ENCODE measurements at places on chromosomes 13 and 19.
A peak's percentile ranks its signal among the peaks of the same experiment; 100 is the strongest.

DNA sequence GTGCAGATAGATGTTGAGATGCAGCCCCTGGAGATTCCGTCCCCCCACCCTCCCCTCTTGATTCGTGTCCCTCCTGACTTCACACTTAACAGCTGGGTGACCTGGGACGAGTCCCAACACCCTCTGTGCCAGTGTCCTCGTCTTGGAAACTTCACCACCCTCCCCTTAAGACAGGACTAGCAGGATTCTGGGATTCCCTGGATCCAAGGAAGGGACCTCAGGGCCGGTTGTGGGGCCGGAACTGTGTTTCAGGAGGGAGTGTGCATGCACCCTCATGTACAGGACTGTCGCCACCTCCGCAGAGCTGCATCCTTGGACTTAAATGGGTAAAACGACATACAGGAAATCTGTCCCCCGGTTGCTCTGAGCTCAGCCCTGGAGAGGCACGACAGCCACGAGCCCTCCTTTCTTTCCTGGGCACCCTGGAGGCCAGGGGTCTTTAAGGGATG lies 990 bp downstream of the MYO9B start:
- no peak for DNase-seq

DNA sequence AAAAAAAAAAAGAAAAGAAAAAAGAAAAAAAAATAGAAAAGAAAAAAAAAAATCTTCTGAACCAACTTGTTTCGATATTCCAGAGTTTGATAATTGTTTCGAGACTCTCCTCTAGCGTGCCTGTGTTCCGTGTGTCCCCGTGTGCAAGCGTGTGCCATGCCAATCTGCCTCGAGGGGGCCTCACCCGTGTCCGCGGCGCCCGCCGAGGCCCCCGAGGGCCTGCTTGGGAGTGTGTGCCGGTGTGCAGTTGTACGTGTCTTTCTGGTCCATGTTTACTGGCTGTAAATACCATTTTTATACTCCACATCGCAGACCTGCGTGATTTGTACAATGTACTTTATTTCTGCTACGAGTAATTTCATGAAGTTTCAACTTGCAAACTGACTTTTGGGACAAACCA lies 69.9 kb upstream of the NFIC start:
- DNase-seq: no peak

DNA sequence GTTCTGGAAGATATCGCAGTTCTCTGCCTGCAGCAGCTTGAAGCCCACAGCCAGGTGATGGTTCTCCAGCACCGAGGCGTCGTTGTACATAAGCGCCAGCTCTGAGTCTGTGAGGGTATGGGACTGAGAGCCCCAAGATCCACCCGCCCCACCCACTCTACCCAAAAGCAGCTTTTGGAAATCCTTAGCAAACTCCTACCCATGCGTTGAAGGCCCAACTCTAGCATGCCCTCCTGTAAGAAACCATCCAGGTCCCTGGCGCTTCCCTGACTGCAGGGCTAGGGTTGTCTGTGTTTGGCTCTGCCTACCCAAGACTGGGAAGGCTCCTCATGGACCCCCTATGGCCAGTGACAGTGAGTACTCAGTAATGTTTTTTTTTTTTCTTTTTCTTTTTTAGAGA lies 9.4 kb downstream of the PDE4C start:
- no peak for DNase-seq

- no peak for DNase-seq
These were observed 48.6 kb upstream of the SHKBP1 start for GRCh38 chr19:40528078-40528477.

- no peak for DNase-seq
These were observed 1763.3 kb upstream of the MIR17HG start for GRCh38 chr13:89584058-89584620.

- no peak for DNase-seq
These were observed 10.1 kb downstream of the NANOS3 start for GRCh38 chr19:13887018-13887436.

GRCh38 chr13:49220856-49221589 lies 885 bp downstream of the MLNR start:
- peak; percentile 22 for DNase-seq

DNA sequence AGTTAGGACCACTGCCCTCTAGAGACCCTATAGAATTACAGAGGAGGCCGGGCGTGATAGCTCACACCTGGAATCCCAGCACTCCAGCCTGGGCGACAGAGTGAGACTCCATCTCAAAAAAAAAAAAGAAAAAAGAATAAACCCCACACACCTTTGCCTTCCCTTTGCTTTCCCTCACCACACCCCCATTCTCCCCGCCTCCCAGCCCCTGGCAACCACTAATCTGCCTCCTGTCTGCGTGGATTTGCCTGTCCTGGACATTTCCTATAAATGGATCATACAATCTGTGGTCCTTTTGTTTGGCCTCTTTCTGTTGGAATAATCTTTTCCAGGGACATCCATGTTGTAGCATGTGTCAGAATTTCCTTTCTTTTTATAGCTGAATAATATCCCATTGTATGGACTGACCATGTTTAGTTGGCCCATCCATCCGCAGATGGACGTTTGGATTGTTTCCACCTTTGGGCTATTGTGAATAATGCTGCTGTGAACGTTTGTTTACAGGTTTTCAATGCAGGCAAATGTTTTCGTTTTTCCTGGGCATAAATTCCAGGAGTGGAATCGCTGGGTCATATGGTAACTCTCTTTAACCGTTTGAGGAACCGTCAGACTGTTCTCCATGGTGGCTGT lies 15.3 kb downstream of the NACC1 start:
- no peak for DNase-seq

- no peak for DNase-seq
These were observed 69.4 kb downstream of the TSC22D1 start for GRCh38 chr13:44506719-44507118.

- no peak for DNase-seq
These were observed 3.9 kb downstream of the SIAH3 start for GRCh38 chr13:45847554-45848224.

DNA sequence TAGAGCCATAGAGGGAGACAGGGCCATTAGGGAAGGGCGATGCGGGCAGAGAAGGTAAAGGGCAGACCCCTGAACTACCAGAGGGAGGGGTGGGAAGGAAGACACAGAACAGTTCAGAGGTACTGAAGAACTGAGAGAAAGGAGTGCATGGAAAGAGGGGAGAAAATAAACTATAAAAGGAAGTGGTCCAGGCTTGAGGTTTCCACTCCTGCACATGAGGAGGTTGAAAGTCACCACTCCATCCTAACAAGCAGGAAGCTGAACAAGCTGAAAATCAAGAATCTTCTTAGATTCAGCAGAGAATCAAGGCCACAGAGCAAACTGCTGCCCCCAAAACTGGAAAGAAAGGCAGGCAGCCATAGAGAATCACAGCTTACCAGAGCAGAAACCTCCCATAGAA lies 45.1 kb downstream of the MIPEP start:
- no peak for DNase-seq

- DNase-seq: peak; percentile 30
These were observed 30.1 kb downstream of the EPS15L1 start for GRCh38 chr19:16441661-16442162.

DNA sequence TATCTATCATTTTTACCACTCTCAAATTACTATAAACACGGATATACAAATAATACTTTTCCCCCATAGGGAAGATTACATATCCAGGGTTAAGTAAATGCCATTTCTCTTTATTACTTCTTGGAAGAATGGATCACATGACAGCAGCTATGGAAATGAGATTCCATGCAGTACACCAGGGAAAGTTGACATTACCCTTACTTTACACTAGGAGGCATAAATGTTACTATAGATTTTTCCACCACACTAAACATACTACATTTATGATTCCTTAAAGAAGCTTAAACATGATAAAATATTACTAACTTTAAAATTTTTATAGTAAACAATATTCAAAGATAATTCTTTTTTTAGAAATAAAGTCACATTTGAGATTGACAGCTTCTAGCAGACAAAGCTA lies 611.4 kb downstream of the PCDH9 start:
- no peak for DNase-seq

GRCh38 chr19:1220976-1221903 lies 15.7 kb downstream of the STK11 start:
- DNase-seq: no peak

DNA sequence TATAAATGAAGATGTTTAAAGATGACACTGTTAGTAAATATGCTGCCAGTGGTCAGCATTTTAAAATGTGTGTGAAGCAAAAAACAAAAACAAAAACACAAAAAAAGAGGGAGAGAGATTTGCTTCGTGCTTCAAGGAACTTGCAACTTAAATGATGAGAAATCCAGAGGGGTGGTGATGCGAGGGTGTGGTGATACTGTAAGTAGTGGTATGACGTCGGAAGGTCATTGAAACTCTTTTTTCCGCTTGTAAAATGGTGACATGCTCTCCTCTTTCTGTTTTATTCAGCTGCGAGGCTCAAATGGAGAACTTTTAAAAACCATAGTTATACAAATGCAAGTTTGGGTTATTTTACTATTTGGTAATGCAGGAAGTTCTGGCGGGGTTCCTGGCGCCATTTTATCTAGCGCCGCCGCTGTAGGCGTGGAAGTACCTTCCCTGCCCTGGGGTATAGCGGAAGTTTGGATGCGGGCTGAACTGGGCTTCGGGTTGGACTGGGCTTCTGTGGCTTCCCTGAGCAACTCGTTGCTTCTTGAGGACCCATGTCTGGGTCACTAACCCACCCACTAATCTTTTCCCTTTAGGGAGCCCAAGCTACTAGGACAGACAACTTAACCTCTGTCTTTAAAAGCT lies 34.8 kb downstream of the DGKH start:
- DNase-seq: no peak

GRCh38 chr13:29522044-29522685 lies 73.3 kb downstream of the SLC7A1 start:
- no peak for DNase-seq

GRCh38 chr19:8370176-8371010 lies 6.4 kb downstream of the ANGPTL4 start:
- DNase-seq: no peak

- peak; percentile 45 for DNase-seq
These were observed 3.5 kb upstream of the KLHL26 start for GRCh38 chr19:18633321-18633720.

DNA sequence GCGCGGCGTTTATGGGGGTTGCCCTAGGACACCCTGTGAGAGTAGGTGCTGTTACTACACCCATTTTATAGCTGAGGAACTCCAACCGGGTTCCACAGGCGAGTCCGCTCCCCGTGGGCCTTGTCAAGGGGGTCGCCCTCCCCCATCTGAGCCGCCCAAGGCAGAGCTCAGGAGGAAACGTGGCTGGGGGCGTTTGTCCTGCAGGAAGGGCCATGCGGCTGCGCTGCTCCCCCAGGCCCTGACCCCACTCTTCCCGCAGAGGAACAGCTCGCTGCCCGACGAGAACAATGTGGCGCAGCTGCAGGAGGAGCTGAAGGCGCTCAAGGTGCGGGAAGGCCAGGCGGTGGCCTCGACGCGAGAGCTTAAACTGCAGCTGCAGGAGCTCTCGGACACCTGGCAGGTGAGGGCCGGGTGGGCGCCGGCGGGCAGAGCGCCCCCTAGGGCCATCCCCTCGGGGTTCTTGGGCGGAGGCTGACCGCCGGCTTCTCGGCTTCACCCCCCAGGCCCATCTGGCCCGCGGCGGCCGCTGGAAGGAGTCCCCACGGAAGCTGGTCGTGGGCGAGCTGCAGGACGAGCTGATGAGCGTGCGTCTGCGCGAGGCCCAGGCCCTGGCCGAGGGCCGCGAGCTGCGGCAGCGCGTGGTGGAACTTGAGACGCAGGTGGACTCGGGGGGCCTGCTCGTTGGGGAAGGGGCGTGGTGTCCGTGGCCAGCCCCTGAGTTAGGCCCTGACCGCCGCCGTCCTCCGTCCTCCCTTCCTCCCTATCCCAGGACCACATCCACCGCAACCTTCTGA lies 12.4 kb downstream of the PRR36 start:
- DNase-seq: no peak

GRCh38 chr13:98542568-98543377 lies 34.1 kb downstream of the STK24 start:
- no peak for DNase-seq

DNA sequence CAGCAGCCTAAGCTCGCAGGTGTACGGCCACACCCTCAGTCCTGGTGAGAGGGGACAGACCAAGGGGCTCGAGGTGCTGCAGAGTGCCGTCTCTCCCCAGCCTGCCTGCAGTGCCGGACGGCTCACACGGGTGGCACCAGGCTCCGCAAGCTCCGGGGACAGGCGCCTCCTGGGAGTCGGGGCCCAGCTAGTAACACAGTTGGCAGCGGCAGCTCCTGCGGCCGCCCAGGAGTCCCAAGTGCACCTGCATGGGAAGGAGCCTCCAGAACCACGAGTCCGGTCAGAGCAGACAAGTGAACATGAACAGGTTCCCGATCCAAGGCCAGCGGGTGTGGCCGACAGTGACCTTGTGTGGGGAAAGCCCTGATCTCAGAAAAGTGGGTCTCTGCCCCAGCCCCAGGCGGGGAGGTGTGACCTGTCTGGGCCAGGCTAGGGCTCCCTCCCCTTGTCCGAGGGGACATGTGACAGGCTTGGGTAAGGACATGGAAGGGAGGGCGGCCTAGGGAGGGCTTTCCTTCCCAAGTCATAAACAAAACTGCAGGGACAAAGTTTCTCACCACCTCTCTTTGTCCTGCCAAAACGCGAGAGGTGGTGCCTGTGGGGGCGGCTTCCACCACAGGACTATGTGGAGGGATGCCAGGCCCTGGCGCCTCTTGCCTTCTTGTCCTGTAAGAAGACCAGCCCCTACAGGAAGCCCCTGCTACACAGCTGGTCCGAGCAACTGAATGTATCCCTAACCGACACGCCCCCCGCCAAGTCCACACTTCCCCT lies 46.5 kb downstream of the MLLT1 start:
- DNase-seq: no peak

DNA sequence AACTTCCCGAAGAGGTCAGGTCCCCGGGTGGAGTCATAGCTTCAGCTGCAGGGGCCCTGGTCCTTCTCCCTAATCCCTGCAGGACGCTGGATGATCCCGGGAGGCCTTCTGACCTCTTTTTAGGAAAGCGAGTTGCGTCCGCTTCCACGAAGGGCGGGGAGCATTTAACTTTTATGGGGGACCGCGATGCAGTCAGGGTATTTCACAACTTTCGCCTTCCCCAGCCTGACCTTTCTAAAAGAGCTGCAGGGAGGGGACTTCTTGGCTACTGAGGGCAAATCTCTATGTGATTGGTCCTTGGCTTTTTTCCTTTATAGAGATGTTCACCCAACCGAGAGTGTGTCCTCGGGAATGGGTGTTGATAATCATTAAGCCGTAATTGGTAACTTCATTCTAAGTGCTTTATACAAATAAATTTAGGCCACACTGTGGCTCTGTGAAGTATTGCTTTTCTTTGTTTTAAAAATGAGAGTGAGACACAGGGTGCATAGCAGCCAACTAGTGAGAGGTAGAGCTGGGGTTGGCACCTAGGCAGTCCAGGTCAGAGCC lies 778 bp downstream of the ZNF230 start:
- DNase-seq: peak; percentile 32
